Epithelial cell of proximal tubule (primary cell): ENCODE measurements at places on chromosomes 7 and 10.

DNA sequence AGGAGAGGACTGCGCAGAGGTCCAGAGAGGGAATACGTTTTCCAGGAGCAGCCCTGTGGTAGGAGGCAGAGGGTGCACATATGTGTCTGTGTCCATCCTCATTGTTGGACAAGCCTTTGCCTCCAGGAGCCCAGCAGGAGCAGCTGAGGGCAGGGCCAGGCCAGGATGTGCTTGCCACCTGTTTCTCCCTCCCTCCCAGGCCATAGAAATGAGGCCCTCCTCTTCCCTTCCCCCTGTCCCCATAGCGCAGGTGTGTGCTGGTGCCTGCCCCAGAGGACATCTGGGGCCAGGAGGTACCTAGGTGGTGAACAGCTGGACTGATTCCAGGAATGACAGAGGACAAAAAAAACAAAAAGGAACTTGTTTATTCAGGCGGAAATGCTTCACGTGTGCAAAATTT, 10.5 kb upstream of the CXCL12 start:
- DNase-seq: no peak

DNA sequence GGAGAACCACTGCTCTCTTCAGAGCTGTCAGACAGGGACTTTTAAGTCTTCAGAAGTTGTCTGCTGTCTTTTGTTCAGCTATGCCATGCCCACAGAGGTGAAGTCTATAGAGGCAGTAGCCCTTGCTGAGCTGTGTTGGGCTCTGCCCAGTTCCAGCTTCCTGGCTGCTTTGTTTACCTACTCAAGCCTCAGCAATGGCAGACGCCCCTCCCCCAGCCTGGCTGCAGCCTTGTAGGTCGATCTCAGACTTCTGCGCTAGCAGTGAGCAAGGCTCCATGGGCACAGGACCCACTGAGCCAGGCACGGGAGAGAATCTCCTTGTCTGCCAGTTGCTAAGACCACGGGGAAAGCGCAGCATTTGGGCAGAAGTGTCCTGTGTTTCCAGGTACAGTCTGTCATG, 12.1 kb upstream of the CPA2 start:
- no peak for DNase-seq

DNA sequence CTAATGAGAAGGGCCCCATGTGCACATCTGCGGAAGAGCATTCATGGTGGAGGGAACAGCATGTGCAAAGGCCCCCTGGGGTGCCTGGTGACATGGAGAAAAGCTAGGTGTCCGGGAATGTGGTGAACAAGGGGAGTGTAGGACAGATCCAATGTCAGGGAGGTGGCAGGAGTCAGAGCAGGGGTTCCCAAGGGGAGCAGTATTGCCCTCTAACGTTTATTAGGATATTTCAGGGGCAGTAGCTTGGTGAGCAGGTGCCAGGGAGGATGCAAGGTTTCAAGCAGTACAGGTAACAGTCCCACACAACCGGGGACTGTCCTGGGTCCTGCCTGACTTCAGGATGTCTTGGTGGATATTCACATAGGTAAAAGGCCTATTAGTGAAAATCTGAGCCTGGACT, 209.6 kb downstream of the EMX2 start:
- no peak for DNase-seq

DNA sequence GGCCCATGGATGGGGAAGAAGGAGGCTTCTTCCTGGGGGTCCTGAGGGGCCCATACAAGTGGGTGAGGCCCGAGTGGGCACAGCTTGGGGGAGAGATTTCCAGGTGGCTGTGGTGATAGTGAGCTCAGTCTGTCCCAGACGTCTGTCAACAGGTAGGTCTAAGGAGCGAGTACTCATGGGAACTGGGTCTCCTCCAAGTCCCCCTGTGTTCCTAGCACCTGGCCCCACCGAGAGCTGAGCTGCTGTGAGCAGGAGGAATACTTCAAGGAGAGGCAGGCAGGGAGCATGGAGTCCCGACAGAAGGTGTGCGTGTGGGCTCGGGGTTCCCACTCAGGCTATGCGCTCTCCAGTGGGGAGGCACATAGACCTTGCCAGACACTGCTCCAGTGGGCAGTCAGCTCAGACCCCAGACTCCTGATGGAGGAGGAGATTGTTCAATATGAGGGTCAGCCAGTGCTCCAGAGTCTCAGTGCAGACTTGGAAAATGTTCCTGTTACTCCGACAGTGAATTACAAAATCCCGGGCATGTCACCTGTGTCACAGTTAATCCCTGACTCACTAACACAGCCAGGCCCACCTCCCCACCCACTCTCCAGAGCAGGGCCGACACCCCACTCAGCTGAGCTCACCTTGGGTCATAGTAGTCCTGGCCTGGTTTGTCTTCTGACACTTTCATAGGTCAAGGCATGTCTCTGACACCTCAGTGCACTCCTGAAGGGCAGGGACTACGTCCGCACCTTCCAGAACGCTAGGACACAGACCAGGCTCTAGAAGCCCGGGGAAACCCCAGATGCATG, 28.2 kb upstream of the C10orf53 start:
- no peak for DNase-seq

DNA sequence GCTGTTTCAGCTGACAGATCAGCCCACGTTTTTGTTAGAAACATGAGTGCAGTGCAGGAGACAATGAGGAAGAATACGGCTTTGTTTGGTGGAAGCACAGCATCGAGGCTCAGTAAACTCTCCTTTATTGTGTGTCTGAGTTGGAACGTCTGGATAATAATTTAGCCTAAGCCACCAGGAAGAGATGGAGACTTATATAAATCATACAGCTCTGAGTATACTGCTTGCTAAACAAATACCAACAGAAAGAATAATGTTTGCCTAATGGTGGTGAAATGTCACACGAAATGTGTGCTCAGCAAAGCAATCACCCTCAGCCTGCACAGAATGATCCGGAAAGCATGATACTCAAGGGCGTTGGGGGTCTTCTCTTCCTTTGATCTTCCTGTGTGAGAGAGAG, 664.1 kb upstream of the ADARB2 start:
- DNase-seq: no peak

GRCh38 chr10:84243759-84244158, 1.1 kb upstream of the RGR start:
- no peak for DNase-seq

DNA sequence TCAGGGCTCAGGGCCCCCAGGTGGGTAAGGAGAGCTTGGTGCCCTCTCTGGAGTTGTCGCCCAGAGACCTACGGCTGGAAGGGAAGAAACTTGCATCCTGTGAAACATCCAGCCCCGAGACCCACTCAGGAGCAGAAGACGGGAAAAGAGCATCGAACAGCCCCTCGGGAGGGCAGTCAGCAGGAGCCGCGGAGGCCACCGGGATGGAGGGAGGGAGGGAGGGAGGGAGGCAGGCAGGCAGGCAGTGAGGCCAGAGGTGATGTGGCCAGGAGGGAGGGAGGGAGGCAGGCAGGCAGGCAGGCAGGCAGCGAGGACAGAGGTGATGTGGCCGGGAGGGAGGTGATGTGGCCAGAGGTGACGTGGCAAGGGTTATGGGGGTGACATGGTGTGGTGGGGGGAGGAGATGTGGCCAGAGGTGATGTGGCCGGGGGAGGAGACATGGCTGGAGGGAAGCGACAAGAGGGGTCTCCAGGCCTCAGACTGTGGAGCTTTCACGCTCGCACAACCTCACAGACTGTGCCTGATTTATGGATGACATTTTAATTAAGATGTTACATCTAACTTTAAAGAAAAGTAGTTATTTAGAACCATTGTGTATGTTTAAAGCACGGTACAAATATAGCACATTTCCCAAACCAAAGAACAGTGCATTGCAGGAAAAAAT, 141.1 kb downstream of the DIP2C start:
- no peak for DNase-seq

DNA sequence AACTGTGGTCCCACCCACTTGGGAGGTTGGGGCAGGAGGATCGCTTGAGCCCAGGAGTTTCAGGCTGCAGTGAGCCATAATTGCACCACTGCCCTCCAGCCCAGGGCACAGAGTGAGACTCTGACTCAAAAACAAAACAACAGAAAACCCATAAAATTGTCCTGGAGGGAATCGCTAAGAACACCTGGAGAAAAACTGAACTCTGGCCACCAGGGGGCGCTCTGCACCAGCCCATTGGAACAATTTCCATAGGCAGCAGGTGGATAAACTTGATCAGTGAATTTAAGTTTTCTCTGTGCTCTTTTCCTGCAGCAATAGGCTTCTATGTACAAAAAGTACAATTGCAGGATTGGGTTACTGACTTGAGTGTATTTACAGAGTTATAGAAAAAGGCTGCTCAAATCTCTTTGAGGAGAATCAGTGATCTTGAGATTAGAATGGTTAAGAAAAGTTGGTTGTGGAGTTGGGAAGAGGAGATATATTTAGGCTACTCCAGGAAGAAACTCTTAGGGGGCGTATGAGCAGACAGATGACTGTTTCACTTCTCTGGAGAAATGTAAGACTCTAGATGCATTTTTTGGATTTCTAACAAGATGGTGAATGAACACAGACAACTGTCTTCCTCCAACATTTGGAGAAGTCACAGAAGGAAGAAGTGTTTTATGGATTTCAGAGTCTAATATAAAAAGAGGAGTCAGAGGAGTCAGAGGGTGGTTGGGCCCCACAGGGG, 274.9 kb upstream of the GALNT17 start:
- peak; percentile 4 for DNase-seq

GRCh38 chr10:50396491-50397311, 145.4 kb upstream of the ASAH2 start:
- DNase-seq: no peak

DNA sequence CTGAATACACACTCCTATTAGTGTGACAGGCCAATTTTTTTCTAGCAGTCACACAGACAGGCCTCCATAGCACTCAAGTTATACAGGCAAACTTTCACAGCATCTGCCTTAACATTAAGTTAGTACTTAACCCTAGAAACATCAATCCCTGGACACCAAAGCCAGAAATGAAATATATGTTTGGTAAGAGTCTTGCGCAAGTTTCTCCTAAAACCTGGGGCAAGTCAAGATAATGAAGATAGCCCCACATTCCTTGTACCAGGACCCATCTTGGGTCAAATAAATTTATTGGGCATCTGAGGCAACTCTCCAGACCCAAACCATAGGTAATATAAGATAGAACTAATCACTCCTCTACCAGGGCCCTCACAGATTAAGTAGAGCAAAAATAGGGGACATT, 70.8 kb upstream of the ZNF92 start:
- no peak for DNase-seq

- DNase-seq: no peak
These were observed 267.3 kb upstream of the KCND2 start for GRCh38 chr7:120005720-120006119.

- no peak for DNase-seq
These were observed 15.8 kb downstream of the EZH2 start for GRCh38 chr7:148868378-148868674.

DNA sequence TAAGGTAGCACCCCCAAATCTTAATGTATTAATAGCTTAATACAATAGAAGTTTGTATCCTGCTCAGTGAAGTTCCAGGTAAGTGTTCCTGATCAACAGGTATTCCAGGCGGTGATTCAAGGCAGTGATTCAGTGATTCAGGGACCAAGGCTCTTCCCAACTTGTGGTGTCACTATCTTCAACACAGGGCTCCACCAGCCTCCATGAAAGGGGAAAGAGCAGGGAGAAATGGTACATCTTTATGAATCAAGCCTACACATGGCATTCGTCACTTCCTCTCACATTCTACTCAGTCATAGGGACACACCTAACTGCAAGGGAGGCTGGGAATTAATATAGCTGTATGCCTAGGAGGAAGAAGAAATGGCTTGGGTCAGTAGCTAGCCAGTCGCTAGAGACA, 5.1 kb downstream of the GOLGA7B start:
- DNase-seq: no peak

GRCh38 chr10:92122941-92123450, 167.9 kb downstream of the CPEB3 start:
- no peak for DNase-seq

DNA sequence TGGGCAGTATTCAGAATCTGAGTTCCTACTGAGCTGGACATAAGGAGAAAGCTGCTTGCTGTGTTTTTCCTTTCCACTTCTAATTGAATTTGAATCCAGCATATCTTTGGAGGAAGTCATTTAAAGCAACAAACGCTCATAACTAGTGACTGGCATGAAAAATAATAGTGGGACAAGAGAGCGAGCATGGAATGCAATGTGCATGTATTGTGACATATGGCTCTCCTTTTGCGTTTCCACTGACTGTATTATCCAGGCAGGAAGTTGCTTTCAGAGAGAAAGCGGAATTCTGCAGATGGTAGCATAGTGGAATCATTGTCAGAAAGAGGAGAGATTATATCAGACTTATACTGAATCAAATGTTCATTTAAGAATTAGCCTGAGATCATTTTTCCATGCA, 368.6 kb downstream of the REEP3 start:
- no peak for DNase-seq

DNA sequence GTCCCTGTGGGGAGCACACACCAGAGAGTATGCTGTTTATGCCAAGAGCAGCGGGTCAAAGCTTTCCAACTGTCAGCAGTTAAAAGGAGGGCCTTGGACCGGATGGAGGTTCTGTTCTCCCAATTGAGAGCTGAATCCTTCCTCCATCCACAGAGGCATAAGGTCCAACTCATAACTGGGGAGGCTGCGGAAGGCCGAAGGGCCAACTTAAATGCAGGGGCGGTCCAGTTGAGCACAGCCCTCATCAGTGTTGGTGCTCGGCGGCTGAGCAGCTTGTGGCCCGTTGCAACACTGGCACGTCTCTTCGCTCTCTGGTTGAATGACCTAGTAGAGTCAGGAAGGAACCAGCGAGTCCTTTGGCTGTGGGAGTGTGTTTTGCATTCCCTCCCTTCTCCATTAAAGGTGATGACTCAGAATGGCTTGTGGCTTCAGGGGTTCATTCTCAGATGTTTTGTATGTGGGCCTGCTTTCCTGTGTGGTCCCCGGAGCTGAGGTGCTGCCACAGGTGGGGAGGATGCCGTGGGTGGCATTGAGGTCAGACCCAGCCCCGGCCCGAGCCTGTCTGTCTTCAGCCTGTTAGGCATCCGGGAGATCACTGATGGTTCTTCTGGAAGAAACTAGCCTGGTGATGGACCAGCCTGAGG, 44.8 kb upstream of the DMBT1 start:
- no peak for DNase-seq

- no peak for DNase-seq
These were observed 32.6 kb upstream of the HERPUD2 start for GRCh38 chr7:35727571-35727970.

DNA sequence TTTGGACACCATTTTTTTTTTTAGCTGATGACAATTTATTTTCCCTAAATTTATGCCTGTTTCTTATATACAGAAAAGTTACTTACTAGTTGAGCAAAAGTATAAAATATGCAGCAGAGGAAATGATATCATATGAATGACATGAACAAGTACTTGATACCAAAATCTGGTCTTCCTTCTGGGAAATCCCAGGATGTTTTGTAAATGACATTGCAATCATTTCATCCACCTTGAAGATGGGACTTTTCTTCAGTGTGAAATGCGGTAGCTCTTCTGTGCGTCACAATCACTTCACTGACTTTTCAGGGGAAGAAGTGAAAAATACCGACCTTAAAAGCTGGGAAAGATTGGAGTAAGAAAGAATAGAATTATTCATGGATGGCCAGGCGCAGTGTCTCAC, 23.8 kb downstream of the C1QL3 start:
- no peak for DNase-seq

DNA sequence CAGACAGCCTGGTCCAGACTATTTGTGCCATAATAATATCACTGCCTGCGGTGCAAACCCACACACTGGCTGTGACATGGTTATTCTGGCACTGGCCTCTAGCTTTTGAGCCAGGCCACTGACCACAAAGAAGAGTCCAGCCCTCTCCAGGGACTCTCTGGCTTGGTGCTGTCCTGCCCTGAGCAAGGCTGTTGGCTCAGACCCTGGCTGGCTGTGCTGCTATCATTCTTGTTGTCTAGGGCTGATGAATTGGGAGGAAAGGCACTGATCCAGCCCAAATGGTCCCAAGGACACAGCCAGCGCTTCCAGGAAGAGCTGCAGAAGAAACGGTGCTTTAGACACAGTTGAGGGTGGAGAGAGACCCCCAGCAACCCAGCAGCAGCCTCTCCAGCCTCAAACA, 80.8 kb downstream of the TMEM130 start:
- no peak for DNase-seq
